ENCODE measurements at places on chromosomes 12 and 14.

DNA sequence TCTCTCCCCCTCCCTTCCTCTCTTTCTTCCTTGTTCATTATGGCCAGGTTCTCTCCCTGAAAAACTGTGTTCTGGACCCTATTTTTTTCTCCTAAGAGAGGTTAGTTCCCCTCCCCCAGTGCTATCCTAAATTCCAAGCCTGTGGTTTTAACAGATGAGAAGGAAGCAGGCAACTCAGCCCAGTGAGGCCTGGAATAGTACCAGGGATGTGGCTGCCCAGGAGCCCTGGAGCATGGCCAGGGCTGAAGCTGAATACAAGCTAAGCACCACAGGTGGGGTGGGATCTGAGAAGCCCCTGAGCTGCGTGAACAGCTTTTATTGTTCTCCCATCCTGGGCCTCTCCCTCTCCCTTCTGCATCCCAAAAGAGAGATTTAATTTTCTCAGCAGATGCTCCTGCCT, 1581.3 kb upstream of the TMEM132C start:
- no peak for DNase-seq

GRCh38 chr12:570921-571794, 92.1 kb downstream of the NINJ2 start:
- DNase-seq: peak; percentile 81

- DNase-seq: no peak
These were observed 2.7 kb upstream of the NDUFA12 start for GRCh38 chr12:95006206-95006605.

DNA sequence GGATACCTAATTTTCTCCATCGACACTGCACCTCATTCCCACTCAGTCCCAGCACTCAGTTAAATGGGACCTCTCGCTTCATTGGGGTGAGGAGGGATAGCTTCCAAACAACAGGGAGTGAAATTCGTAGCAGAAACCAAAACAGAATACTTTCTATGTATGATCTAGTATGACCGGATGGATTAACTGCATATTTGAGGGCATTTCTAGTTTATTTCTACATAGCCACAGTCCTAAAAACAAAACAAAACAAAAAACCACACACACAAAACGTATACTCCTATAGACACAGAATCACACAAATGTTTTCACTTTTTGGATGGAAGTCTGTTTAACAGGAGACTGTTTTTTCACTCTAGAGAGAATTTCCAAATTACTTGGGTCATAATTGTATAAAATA, 307.5 kb upstream of the FKBP4 start:
- DNase-seq: no peak

DNA sequence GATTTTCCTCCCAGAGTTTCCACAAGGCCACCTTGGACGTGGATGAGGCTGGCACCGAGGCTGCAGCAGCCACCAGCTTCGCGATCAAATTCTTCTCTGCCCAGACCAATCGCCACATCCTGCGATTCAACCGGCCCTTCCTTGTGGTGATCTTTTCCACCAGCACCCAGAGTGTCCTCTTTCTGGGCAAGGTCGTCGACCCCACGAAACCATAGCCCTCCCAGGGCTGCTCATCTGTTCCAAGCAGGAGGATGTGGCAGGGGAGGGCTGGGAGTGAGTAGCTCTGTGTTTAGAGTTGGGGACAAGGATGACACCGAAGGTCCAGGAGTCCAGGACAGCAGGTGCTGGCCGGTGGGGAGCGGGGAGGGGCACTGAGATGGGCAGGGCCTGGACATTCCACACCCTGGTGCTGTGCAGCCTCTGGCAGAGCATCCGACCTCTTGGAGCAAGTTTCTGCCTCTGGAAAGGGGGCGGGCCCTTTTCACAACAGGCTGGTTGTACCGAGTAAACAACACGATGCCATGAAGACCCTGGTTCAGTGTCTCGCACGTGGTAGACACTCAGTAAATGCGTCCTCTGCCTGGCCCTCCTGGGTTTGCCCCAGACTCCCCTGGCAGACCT, 8.2 kb downstream of the SERPINA4 start:
- DNase-seq: no peak

DNA sequence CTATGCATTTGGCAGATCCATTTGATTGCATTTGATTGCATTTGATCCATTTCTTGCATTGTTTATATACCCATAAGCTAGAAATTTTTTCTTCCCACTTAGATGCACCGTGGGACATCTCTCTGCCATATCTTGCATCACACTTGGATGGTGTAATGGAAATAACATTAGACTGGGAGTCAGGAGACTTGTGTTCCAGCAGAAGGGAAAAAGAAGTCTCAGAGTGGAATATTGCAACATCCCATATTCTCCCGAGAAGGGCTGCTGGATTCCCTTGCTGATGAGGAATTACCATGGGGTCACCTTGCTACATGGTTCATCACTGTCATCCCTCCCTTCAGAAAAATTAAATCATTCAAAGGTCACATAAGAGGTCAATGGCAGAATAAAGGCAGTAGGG, 78.1 kb downstream of the KSR2 start:
- DNase-seq: no peak

- no peak for DNase-seq
These were observed 434.6 kb upstream of the RGS6 start for GRCh38 chr14:71497645-71498086.

DNA sequence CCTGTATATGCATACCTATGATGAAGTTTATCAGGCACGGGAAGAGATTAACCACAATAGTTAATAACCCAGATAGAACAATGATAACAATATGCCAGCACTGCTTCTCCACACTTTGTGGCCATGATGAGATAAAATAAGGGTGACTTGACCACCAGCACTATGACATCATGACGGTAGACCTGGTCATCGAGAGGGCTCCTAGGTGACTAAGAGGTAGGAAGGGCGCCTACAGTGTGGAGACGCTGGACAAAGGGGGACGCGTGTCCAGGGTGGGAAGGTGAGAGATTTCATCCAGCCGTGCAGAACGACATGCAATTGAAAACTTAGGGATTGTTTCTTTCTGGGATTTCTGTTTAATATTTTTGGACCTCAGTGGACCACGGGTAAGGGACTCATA, 221.8 kb upstream of the RTL1 start:
- no peak for DNase-seq

DNA sequence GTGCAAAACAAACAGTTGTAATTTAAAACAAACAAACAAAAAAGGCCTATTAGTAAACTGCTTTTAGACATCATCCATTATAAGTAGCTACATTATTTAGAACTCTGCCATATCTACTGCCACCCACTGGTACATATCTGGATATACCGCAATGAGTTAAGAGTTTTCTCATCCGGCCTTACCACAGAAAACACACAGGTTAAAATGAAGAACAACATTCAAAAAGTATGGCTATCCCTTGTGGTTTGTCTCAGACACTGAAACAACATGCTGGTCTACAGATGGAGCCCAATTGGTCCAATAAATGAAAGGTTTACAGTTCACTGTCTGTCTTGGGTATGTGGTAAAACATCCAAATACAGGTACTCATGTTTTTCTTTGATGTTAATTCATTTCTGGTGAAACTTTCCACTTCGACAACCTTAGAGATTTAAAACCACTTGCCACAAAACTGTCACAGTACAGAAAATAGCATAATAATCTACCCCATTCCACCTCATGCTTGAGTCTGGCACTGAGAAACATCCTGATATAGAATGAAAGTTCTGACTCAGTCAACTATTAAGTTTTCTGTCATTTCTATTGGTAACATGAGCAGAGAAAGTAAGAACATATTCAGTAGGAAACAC, 354.3 kb downstream of the CEP128 start:
- peak; percentile 53 for DNase-seq

DNA sequence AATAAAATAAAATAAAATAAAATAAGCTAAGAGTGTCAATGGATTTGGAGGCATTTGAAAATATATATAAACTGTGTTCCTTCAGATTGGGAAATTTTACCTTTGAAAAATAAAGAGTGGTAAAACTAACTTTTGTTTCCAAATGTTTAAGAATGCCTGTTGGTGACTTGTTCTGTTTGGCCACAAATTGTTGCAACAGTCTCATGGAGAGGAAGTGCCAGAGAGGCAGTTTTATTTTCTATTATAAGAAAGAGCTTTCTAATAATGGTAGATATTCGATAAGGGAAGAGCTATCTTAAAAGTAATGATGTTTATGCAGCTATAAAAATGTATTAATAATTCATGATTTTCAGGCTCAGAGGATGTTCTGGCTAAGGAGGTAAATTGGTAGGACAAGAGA, 68.8 kb upstream of the MDGA2 start:
- no peak for DNase-seq

- no peak for DNase-seq
These were observed 7.9 kb downstream of the C14orf132 start for GRCh38 chr14:96047101-96047500.

DNA sequence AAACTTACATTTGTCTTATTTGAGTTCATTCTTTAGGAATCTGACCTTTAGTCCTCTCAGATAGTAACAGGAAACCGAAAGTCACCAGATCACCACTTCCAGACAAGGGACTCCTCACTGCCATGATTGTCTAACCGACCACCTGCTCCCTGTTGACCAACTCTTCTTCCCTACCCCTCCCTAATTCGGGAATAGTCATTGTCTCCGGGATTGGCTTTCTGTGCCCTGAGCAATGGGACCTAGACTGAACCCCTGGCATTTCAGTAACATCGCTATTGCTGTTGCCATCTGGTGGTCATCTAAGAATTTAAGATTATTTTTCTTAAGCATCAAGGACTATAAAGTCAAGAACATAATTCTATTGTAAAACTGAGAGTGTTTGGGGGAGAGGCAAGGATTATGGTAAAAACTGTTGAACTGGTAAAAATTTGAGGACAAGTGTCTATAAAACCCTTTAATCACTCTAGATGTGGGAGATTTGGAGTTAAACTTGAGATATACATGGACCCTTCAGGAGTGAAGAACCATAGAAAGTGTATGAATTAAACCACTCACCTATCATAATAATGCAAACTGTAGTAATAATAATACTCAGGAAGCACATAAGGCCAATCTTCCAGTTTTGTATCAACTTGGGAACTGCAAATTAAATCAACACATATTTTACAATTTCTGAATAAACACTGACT, 6.3 kb downstream of the CLEC2A start:
- peak; percentile 49 for DNase-seq

DNA sequence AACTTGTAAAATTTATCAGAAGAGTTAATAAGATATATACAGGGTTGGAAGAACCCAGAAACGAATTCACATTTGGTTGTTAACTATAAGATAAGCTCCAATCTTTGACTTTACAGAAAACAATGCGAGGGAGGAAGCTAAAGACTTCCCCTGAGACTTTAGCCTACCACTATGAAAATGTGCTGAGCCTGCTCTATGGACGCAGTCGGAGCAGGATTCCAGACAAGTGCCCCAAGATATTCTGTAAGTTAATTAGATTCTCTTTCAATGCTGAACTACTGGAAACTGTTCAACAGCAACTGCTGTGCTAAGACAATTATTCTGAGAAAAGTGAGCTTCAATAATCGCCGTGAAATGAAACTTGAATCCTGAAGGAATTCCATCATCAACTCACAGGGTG, 8.3 kb upstream of the LRRC10 start:
- peak; percentile 21 for DNase-seq

DNA sequence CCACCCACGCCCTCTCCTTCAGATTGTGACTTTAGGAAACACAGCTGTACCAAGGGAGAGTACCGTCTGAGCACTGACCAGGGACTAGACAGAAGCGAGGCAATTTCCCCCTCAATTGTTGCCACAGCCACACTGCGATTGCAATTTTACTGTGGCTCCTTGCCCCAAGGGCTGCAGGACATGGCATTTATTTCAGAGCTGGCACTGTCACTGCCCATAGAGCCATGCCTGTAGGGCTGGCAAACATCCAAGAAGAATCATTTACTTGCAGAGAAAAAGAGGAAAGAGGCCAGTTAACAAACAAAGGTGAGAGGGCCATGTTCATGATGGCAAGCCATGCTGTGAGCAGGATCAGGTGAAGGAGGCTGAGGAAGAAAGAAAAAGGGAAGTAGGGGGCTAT, 129.6 kb downstream of the EMP1 start:
- no peak for DNase-seq

DNA sequence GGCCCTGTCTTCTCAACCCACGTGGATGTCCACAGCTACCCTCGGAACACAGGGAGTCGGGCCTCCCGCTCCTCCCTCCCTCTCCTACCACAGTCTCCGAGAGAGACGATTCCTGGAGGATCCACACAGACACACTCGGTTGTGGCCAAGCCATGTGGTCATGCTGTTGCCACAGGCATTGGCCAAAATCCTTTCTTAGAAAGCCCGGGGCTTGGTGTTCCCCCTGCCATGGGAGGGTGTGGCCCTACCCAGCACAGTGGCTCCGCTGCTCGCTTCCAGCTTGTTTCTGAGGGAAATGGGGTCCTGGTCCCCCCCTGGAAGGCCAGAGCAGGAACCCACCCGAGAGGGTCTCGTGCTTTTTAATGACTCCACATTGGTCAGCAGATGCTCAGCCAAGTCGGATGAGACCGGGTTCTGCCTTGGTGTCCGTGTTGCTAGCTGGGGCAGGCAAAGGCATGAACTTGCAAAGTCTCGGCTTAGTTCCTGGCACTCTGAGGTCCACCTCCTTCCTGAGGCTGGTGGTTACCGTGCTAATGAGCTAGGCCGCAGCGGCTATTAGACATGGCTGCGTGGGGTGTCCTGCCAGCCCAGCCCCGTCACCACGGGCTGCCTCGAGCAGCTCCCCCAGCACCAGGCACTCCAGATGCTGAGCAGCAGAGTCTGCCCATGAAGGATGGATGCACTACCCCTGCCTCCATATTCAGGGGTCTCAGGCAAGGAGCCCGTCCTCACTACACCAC, 46.8 kb upstream of the MEG3 start:
- peak; percentile 21 for DNase-seq

DNA sequence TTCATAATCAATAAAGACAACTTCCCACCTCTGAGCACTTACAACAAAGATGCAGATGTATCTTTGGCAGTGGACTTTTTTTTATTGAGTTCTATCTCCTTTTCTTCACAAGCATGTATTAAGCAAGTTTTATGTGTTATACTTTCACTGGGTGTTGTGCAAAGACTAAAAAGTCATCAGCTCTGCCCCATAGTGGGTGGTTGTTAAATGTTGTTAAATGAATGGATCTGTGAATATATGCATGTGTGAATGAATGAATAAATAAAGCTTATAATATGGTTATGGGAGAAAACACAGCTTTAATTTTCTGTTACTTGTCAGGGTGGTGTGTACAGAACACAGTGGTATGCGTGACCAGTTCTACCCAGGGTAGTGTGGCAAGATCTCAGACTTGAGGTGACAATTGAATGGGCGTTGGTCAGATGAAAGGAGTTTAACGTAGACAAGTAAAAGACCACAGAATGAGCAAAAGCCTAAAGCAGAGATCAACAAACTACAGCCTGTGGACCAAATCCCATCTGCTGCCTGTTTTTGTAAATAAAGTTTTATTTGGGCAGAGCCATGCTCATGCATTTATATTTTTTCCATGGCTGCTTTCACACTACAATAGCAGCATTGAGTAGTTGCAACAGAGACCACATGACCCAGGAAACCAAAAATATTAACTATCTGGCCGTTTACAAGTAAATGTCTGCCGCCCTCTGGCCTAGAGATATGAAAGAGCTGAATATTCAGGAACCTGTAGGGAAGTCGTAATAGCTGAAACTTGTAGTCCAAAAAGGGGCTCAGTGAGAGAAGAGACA, 207.4 kb upstream of the EEA1 start:
- no peak for DNase-seq

All from stomach (tissue), 19 donors.